ENCODE measurements at places on chromosomes 11 and 22.

- DNase-seq: no peak
These were observed 131.9 kb downstream of the ADAMTS15 start for GRCh38 chr11:130580372-130580771.

- no peak for DNase-seq
These were observed 13.6 kb upstream of the CD3E start for GRCh38 chr11:118290923-118291322.

GRCh38 chr11:72238492-72239312 lies 5.3 kb downstream of the PHOX2A start:
- DNase-seq: no peak

DNA sequence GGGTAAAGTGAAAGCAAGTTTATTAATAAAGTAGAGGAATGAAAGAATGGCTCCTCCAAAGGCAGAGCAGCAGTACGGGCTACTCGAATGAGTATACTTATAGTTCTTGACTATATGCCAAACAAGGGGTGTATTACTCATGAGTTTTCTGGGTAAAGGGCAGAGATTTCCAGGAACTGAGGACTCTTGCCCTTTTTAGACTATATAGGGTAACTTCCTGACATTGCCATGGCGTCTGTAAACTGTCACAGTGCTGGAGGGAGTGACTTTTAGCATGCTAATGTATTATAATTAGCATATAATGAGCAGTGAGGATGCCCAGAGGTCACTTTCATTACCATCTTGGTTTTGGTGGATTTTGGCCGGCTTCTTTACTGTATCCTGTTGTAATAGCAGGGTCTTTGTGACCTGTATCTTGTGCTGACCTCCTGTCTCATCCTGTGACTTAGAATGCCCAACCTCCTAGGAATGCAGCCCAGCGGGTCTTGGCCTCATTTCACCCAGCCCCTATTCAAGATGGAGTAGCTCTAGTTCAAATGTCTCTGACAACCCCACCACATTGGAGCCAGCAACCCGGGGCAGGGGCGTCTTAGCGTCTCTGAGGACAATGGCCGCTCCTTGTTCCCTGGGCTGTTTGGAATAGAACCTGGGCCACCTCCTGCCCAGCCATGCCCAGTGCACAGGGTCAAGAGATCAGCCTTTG lies 34.9 kb upstream of the CD82 start:
- no peak for DNase-seq

- no peak for DNase-seq
These were observed 6.5 kb upstream of the IL18BP start for GRCh38 chr11:71992136-71992730.

GRCh38 chr11:104898685-104899013 lies 389 bp upstream of the CASP12 start:
- DNase-seq: no peak

DNA sequence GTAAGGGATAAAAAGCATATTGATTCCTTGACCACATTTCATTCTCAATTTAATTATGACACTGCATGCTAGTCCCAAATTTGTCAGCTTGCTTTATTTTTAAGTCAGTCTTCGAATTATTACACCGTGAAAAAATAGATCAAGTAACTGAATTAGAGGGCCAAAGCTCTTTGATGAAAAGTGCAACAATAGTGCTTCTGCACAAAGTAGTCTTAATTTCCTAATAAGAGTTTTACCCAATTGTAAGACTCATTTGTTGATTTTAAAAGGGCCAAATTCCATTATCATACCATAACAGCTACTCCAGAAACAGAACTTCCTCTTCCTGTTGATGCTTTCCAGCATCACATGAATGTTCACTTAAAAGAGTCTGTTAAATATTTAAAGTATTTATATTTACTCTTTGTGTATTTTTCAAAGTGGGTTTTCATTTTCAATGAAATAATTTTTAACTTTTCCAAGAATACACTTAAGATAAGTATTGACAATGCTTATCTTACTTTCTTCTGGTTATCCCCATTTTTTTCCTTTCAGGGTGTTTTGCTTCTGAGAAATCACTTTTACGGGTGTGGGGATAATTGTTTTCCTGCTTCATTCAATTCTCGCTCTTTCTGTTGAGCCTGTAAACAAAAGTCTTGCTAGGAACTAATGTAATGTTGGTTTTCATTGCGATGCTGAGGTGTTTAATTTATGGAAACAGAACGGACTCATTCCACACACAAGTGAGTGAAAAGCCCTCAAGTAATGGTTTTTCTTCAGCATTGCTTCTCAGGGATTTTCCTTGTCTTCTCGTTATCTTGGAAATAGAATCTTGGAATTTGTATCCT lies 2.1 kb downstream of the ARHGEF12 start:
- no peak for DNase-seq

- DNase-seq: no peak
These were observed 184.9 kb downstream of the MAML2 start for GRCh38 chr11:96158126-96158525.

- DNase-seq: no peak
These were observed 204.2 kb downstream of the AASDHPPT start for GRCh38 chr11:106281455-106282173.

DNA sequence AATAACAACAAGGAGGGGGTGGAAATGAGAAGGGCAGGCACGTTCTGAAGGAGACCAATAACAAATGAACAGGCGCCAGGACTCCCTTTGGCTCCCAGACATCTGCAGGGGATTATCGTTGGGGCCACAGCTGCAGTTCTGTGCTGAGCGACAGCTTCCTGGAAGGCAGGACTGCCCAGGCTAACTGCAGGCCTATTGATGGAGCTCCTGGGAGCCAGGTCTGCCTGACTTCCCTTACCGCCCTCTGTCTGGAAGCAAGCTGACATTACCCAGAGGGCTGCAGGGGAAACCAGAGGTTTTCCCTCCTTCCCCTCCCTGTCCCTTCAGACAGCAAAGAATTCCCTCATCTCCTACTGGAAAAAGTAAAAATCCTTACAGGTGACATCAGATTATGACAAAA lies 5.0 kb downstream of the DRD2 start:
- DNase-seq: no peak

DNA sequence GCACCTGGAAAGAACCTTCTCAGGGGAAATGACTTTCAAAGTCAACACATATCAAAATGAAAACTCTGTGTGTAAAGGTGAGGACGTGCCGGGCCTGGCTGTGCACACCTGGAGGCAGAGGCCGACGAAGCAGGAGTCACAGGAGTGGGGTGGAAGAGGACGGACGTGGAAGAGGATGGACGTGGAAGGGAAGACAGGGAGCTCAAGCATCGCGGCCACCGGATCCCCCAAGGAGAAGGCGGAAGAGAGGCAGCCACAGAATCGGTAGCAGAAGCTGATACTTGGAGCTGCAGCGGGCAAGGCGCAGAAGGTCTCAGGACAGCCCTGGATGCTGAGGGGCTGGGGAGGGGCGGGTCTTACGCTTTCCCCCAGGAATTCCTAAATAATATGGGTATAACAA lies 519.8 kb downstream of the BRD1 start:
- DNase-seq: no peak

DNA sequence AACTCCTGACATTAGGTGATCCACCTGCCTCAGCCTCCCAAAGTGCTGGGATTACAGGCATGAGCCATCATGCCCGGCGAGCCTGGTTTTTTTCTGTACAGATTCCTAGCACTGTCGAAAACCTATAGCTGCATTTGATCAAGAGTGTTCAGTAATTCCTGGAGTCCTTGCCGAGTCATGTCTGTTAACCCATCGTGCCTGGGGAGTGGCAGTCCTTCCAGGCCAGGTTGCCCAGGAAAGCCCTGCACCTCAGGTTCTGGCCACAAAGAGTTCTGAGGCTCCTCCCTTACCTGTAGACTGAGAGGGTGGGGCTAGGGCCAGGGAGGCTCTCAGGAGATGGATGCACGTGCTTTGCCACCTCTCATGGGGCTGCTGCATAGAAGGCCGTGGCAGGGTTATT lies 17.0 kb downstream of the YDJC start:
- no peak for DNase-seq

- DNase-seq: no peak
These were observed 2.8 kb downstream of the AAMDC start for GRCh38 chr11:77823775-77824174.

DNA sequence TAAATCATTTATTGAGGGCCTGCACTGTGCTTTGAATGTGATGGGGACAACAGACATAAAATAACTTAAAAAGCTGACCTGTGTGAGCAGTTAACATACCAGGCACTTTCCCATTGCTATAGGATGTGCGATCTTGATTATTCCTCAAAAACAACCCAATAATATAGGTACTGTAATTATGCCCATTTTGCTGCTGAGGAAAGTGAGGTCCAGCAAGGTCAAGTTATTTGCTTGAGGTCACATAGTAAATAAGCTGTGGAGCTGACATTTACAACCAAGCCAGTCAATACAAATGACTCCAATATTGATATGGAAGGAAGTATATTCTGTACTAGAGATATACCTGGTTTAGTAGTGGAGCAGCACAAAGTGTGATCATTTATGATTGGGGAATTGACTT lies 96.2 kb downstream of the TEAD1 start:
- DNase-seq: no peak

GRCh38 chr22:37379085-37379484 lies 48.2 kb downstream of the ELFN2 start:
- DNase-seq: no peak

DNA sequence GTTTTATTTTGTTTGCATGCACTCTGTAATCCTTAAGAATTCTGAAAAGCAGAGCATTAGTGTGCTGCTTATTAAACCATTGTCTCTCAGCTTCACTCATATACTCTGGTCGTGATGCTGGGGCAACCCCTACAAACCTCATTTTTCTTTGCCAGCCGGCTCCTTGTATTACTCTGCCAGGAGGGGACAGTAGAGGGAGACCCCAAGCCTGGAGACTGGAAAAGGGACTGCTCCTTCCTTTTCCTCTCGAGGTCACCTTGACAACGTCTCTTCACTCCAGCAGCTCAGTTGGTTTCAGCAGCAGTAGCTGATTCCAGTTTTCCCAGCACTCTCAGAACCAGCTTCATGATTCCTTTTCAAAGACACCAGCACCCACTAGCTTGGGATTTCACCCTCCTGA lies 2.8 kb upstream of the JHY start:
- no peak for DNase-seq

DNA sequence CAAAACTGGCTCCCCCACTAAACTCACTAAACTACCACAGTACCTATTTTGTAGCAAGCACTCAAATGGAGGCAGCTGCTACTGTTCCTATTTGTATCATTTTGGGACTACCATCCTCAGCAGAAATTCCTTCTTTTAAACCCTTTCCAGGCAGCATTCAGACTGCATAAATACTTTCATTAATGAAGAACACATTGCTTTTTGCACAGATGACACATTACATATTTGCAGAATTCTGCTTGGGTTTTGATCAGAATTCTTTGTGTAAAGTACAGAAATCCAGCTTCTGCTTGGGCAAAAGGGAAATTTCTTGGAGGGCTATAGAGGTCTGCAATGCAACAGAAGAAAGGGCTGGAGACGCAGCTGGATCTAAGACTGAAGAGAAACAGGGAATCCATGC lies 24.2 kb downstream of the RBX1 start:
- no peak for DNase-seq

DNA sequence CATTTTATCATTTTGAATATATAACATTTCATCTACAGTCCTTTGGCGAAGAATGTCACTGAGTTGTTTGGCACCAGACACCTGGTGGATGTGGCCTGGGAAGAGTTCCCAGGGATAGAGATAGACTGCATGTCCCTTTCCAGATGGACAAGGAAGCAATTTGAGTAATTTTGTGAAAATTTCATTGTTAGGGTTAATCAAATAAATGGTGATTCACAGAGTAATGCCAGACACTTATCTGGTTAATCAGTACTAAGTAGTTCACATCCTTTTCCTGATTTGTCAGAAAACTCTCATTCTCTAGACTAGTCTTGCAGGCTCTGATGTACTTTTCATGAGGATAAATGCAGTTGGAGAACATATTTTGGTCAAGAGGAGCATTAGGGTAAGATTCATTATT lies 41.6 kb downstream of the NAALAD2 start:
- no peak for DNase-seq

DNA sequence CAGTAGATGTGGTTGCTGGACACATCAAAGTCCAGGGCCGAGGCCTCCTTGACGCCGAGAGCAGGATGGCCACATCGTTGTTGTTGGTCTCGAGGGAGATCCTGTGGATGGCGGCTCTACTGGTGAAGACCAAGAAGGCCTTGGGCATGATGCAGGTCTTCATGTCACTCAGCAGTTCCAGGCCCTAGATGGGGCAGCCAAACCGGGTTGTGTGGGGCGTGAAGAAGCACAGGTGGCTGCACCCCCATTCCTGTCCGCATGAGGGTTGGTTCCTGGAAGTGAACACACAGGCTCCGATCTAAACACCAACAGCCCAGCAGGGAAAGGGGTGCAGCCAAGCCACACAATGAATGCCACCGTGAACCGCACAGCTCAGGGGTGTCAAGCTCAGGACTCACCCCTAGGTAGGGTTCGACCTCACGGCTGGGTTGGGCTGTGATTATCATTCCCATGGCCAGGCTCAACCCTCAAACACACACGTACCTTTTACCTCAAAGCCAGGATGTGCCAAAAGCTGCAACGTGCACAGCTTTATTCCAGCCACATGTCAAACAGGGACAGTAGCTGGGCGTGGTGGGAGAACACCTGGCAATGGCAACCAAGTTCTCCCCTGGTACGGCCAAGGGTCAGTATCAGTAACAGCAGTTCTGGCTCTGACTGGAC lies 132.3 kb downstream of the CRYBB2 start:
- DNase-seq: no peak

GRCh38 chr11:130945896-130946295 lies 29.6 kb upstream of the SNX19 start:
- DNase-seq: no peak

DNA sequence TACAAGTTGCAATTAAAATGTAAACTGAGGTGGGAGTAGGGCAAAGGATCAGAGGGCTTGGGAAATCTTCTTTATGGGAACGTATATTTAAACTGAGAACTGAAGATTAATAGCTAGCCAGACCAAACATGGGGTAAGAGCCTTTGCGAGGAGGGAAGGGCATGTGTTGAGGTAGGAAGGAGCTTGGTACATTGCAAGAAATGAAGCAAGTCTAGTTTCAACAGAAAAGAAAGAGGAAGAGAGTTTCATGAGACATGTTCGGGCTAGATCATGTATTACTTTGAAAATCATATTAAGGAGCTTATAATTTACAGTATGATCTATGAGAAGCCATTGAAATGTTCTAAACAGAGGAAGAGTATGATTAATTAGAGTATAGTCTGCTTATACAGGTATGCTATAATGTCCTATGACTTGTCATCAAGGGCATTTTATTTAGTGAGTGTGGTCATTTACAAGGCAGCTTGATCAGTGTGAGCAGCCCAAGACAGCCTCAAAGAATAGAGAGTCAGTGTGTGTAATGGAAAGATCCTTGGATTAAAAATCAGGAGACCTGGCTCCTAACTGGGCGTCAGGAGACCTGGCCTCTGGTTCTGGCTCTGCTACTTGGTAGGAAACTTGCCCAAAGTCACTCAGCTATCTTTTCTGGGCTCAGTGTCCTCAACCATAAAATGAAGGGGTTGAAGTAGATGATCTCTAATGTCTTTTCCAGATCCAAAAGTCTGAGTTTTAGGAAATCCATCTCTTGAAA lies 10.9 kb downstream of the GAS2 start:
- DNase-seq: no peak

GRCh38 chr11:16099343-16099900 lies 256.9 kb downstream of the SOX6 start:
- peak; percentile 6 for DNase-seq
